ENCODE measurements at places on chromosomes 16 and 17.

DNA sequence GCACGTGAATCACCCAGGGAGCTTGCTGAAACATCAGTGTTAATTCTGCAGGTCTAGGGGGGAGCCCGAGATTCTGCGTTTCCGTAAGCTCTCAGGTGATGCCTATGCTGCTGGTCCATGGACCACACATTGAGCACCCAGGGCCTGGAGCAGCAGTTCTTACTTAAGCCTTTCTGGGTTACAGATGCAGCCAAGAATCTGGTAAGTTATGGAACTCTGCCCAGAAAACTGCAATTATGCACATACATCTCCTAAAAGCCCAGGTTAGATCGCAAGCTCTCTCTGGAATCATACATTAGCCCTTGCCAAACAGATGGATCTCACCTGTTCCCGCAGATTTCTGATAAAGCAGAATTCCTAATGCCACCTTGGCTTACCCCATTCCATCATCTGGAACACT lies 265.9 kb upstream of the SALL1 start:
- no peak for DNase-seq

- DNase-seq = no peak
Measured at GRCh38 chr16:29139261-29139802, 154.5 kb downstream of the LAT start.

DNA sequence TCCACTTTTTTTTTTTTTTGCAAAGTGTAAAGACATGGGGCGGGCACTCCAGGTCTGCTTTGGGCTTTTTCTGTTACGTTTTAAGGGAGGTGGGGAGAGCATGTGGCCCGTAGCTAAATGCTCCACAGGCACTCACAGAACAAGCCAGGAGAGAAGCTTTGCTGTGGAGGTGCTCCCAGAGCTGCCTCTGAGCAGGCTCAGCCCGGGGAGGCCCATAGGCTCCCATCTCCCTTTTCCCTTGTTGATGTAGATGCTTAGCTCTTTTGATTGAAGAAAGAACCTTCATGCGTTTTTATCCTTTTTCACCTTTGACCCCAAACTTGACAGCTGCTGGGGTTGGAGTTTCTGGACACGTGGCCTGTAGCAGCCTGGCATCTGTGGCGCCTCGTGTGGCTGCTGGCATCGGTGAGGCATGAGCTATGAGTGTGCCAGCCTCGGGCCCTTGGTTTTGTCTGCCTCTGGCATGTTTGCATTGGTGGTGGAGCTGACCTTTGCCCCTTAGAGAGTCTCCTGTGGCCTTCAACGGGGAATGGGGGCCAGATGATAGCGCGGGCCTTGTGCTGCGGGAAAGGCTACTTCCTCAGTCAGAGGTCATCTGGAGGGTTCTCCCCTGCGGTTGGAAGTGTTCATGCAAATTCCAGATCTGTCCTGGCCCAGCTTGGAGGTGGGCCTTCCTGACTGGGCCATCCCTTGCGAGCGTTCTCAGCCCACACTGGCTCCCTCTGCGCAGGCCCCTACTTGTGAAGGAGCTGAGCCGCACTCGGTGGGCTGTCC lies 20.0 kb upstream of the IL17C start:
- no peak for DNase-seq

GRCh38 chr16:66274335-66275110 lies 92.0 kb upstream of the CDH5 start:
- DNase-seq = peak; percentile 52

DNA sequence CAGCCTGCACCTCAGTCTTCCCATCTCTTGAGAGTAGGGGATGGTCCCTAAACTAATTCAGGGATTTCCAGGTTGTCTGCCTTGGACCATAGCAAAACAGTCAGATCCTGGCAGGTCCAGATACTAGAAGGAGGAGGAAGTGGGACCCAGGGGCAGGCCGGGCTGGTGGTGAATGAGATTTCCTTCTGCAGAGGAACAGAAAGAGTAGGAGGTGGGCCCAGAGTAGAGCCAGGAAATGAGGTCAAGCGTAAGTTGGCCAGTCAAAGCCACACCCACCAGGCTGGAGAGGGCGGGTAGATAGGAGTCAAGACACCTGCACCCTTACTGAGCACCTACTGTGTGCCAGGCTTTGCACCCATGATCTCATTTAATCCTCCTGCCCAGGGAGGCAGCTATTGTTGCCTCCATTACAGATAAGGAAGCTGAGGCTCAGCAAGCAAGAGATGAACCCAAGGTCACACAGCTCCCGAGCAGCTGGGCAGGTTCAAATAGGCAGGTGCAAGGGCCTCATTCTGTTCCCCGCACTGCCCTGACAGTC lies 2.6 kb downstream of the CDH5 start:
- DNase-seq = no peak

- no peak for DNase-seq
Measured at GRCh38 chr16:20242568-20243255, 84.6 kb downstream of the GP2 start.

DNA sequence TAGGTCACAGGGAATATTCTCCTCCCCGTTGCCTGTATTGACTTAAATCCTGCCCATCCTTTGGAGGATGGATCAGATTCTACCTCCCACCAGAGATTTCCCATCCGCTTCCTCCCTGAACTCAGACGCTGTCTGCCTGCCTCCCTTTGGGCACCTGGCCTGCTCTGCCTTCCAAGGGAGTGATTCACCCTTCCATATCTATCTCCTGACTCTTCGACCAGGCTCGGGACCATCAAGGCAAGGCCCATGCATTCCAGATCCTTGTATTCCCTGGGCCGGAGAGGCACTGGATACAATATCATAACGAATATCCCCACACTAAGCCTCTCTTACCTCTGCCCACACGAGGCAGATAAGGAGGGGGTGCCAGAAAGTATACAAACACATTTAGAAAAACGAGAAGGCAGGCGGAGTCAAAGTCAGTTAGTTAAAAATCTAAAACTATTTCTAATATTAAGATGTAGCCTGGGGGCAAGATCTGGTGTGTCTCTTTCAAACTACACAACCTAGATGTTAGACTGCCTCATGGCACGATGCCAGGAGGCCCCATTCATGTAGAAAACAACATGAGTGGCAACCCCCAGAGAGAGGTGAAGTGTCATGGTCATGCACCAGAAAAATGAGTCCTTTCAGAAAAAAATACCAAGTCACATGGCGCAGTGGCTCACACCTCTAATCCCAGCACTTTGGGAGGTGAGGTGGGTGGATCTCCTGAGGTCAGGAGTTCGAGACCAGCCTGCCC lies 9.2 kb downstream of the PMP22 start:
- no peak for DNase-seq

- no peak for DNase-seq
Measured at GRCh38 chr17:50381920-50382319, 8.9 kb downstream of the EME1 start.

GRCh38 chr16:81277541-81278080 lies 37.2 kb upstream of the GAN start:
- DNase-seq = peak; percentile 86

- DNase-seq = peak; percentile 68
Measured at GRCh38 chr16:11596572-11597226, 10.0 kb upstream of the LITAF start.

GRCh38 chr16:77394699-77395098 lies 40.1 kb downstream of the ADAMTS18 start:
- no peak for DNase-seq

GRCh38 chr16:71296584-71297340 lies 7.6 kb upstream of the CMTR2 start:
- DNase-seq = peak; percentile 31

DNA sequence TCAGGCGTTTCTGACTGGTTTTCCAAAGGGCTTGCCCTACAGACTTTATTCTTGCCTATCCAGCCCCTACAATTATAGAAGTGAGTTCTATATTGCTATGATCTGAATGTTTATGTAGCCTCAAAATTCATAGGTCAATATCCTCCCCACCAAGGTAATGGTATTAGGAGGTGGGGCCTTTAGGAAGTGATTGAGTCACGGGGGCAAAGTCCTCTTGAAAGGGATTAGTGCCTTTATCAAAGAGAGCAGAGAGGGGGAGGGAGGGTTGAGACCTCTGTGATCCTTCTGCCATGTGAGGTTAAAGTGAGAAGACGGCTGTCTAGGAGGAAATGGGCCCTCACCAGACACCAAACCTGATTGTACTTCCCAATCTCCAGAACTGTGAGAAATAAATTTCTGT lies 931 bp upstream of the CPHXL start:
- no peak for DNase-seq

DNA sequence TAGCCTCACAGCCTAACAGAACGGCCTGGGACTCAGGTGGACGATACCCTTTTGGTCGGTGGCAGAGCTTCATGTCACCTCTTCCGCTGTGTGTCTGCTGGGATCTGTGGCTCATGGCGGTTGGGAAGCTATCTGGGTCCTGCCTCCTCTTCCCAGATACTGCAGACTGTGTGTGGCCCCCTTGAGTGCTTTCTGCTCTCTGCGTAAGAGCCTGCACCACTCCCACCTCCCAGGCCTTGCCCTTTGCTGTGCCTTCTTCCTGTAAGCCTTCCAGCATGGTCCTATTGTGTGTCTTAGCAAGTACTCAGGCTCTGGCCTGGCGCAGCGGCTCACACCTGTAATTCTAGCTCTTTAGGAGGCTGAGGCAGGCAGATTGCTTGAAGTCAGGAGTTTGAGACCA lies 17.5 kb upstream of the ADCY7 start:
- no peak for DNase-seq

DNA sequence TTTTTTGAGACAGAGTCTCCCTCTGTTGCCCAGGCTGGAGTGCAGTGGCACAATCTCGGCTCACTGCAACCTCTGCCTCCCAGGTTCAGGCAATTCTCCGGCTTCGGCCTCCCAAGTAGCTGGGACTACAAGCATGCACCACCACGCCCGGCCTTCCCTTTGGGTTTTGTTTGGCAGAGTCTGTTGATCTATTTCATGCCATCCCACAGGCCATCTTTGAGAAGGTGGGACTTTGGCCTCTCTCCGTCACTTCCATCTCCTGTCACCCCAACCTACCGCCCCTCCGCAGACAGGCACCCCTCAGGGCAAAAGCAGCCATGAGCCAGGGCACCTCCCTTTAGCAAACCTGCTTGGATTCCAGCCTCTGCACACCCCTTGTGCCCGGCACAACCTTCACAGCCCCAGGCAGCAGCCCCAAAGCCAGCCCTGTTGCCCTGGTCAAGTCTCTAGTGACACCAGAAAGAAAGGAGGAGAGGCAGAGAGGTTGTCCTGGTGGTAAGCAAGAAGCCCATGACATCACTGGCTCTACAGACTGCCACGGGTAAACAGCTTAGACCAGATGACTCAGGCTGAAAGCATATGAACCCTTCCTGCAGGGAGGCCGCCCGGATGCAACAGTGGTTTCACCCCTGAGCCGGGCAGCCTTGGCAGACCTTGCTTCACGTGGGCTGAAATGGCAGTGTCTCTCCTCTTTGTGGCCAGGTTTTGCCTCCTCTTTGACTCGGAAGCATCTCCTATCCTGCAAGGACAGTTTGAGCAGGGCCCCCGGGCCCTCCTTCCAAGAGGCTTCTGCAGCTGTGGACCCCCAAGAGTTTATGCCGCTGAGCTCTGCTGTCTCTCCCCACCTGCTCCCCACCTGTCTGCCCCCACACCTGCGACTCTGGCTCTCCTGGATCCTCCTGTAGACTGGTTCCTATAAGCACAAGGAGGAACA lies 8.1 kb upstream of the TIMP2 start:
- peak; percentile 95 for DNase-seq

DNA sequence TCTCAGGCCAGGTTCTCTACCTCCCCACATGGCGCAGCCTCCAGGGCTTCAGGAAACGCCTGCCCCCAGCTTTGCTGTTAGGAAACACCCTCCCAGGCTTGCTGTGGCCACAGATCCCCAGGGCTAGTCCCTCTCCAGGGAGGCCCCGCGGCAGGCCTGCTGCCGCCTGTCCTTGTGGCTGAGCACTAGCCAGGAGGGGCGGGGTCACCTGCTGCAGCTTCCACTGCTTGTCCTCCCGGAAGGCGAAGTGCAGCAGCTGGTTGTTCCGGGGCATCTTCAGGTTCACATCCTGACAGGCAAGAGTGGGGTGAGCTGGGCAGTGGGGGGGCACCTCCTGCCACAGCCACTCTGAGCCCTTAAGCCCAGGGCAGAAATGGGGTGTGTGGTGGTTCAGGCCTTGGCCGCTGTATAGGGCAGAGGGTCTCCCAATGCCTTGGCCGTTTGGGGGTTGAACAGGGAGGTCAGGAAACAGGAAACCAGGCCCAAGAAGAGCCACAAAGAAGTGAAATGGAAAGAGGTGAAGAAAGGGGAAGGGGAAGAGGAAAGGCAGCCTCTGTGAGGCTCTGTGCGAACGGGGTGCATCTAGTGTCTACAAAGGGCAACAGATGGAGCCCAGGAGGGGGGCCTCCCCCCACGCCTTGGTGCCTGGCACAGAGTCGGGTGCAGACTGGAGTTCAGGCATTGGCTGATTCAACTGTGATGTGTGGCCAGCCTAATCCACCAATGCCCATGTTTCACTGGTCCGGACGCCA lies 2.0 kb downstream of the ROGDI start:
- DNase-seq = peak; percentile 62

DNA sequence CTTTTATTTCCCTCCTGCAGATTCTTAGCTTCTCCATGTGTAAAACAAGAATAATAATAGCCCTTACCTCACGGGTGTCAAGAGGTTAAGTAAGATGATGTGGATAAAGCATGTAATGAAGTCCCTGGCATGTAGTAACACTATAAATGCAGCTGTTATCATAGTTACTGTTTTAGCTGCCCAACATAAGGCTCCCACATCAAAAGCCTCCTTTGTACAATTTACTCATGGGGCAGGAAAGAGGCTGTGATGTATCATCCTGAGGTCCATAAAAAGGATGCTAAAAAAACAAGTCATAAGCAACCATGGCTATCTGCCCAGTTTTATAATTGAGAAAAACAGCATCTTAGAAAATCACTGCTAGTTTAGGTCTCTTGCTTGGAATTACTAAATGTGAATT lies 339.7 kb downstream of the CA10 start:
- DNase-seq = no peak

GRCh38 chr16:81748476-81749198 lies 30.5 kb upstream of the PLCG2 start:
- DNase-seq = no peak

DNA sequence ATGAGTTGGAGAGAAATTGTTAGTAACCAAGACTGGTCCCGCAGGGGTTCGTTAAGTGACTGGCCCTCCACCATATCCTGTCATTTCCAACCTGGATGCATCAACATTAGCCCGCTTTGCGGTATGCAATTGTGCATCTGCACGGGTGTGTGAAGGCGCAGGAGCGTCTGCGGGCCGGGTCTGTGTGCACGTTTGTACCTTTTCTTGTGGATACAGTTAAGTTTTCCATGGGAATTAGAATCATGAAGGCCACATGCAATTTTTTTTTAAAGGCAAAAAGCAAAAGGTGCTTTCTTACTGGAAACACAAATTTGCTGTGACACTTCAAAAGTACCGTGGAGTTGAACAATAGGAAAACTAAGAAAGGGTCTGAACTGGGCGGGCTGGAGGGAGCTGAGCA lies 355.4 kb upstream of the ZFHX3 start:
- no peak for DNase-seq

DNA sequence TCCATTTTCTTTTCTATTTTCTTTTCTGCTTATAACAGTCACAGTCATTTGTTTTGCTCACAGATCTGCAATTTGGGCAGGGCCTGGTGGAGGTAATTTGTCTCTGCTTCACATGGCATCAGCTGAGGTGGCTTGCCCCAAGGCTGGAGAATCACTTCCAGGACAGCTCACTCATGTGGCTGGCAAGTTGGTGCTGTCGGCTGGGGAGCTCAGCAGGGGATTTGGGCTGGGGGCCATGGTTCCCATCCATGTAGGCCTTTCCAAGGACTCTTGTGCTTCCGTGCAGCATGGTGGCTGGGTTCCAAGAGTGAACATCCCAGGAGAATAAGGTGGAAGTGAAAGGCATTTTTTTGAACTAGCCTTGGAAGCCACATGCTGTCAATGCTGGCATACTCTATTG lies 85.7 kb downstream of the MGAT5B start:
- DNase-seq = peak; percentile 6

All from epithelial cell of esophagus (primary cell).